Esophagus muscularis mucosa (tissue), 4 donors: ENCODE measurements at places on chromosomes 7 and 10. TPM values are rescaled to one million over a fixed set of nuclear protein-coding genes. Genes with fewer than 3 reads are reported as not detected.

- no peak for DNase-seq
These were observed 29.3 kb upstream of the NUB1 start for GRCh38 chr7:151312356-151312755.

SEC61A2 gene
- 6.6 TPM for total RNA-seq

DNA sequence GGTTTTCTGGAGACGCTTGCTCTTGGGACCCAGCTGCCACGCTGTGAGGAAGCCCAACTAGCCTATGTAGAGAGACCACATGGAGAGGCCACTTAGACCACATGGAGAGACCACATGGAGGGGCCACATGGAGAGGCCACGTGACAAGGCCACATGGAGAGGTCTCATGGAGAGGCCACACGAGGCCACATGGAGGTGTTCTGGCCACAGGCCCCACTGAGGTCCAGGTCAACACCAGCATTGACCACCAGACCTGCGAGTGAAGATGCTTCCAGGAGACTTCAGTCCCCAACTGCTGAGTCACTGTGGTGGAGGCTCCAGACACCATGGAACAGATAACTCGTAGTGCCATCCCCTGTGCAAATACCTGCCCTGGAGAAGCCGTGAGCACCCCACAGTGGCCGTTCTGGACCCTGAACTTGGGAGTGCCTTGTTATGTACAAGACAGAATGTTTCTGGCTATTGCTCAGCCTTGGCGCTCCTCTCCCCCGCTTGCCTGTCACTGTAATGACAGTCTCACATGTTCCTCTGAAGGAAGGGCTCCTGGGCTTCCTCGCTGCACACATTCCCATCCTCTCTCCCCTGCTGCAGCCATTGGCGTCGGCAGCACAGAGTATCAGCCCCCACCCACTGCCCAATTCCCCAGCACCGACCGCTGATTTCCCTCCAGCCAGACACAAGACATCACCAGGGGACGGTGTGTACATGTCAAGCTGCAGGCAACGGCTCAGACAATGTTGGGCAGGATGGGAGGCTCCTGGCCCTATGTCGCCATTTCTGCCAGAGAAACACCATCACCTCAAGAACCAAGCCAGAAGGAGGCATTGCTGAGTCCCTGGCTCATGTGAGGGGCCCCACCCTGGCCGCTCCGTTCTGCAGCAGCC, 49.0 kb upstream of the TNRC18 start:
- DNase-seq: no peak

DNA sequence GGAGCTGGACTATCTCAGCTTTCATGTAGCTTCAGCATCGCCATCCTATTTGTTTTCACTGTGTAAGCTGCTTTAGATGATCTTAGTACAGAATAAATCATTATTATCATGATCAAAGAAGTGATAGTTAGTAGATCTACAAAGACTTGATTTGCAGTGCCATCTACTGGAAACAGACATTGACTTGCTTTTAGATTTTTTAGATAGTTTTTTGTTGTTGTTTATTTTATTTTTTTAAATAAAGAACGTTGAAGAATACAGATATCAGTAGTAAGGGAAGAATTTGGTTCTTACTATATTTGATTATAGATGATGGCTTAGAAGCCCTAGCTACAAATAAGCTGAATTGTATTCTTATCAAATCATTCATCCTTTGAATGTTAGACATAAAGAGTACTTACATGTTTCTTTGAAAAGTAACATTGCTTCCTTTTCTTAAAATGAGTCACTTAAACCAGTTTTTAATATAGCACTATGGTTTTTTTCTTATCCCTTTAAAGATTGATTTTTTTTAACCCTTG, 6.3 kb upstream of the SFMBT2 start:
- DNase-seq: no peak

IKZF5 gene
- total RNA-seq: 7.0 TPM

IFIT1B gene
- not detected for total RNA-seq

DNA sequence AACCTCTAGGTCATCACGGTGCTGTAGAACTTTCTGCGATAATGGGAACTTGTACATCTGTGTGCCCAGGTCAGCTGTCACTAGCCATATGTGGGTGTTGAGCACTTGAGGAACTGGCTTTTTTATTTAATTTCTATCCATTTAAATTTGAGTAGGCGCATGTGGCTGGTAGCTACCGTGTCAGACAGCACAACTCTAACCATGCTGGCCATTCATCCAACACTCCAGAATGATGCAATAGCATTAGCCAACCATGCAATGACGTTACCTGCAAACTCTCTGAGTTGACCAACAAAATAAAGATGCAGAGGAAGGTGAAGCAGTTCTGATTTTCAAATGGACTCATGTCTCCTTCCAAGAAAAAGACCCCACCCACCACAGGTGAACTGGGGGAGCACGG, 24.4 kb upstream of the CHST15 start:
- DNase-seq: no peak

DNA sequence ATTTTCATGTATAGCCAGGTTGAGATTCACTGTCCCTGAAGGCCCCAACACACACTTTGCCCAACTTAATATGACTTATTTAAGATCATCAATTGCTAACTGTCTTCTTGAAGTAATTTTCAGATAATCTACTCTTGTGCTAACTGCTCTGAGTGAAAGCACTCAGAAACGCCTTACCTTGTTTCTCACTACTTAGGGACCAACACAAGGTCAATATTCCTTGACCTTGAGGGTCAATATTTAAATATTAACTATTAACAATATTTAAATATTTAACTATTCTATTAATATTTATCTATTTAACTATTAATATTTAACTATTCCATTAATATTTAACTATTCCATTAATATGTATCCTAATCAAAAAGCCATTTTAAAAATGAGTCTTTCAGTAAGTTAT, 26.0 kb upstream of the HNRNPH3 start:
- no peak for DNase-seq

CYP3A4 gene
- not detected for total RNA-seq

GRCh38 chr7:1558181-1558811, 2.3 kb upstream of the TMEM184A start:
- no peak for DNase-seq

CNTNAP2 gene
- 2.9 TPM for total RNA-seq

GRCh38 chr7:27159266-27160144, 3.0 kb upstream of the HOXA7 start:
- no peak for DNase-seq

DNA sequence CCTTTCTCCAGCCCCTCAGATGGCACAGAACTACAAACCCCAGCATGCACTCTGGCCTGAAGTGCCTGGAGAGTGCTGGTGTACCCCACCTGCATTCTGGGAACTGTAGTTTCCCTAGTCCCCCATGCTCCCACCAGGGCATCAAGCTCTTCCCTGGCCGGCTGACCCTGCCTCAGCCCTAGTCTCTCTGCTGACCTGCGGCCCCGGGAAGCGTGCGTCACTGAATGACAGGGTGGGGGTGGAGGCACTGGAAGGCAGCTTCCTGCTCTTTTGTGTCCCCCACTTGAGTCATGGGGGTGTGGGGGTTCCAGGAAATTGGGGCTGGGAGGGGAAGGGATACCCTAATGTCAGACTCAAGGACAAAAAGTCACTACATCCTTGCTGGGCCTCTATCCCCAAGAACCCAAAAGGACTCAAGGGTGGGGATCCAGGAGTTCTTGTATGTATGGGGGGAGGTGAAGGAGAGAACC, 2.1 kb downstream of the NOS3 start:
- DNase-seq: no peak

RNF32 gene
- total RNA-seq: 0.29 TPM

DNA sequence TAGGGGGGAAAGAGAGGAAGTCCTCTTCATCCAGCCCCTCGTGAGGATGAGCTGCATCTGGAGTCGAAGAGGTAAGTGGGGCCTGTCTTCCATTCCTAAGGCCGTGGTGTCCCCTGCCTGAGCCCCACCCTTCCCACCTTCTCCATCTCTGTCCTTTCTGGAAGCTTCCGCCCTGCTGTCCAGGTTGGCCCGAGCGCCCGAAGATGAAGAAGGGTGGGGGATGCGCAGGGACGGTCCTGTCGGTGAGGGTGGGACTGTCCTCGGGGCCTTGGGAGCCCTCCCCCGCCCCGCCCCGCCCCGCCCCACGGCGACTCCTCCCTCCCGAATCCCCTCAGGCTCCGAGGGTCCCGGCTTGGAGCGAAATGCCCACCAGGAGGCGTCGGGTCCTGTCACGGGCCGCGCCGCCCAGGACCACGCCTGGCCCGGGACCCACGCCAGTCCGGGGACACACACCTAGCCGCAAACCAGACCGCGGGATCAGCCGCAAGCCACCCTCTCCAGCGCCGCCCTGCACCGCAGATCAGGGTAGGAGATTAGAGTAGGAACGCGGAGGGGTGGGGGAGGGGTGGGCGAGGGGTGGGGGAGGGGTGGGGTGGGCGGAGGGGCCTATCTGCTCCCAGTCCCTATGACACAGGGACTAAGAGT, 15.3 kb downstream of the GPRIN2 start:
- DNase-seq: no peak

DNA sequence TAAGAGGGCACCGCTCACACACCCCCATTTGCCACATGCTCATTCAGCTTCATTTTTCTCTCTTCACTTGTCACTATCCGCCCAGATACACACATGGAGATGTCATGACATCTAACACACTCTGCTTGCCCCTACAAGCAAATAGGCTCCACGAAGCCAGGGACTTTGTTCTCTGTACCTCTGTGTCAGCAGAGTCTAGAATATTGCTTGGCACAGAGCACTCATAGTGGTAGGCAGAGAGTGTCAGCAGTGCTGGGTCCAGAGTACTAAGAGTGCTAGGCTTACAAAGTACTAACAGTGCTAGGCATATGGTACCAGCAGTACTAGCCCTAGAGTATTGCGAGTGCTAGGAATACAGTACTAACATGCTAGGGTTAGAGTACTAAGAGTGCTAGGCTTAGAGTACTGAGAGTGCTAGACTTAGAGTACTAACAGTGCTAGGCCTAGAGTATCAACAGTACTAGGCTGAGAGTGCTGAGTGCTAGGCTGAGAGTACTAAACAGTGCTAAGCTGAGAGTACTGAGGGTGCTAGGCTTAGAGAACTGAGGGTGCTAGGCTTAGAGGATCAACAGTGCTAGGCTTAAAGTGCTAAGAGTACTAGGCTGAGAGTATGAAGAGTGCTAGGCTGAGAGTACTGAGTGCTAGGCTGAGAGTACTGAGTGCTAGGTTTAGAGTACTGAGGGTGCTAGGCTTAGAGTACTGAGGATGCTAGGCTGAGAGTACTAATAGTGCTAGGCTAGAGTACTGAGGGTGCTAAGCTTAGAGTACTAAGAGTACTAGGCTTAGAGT, 166.1 kb downstream of the PRKAG2 start:
- no peak for DNase-seq

GPR26 gene
- total RNA-seq: not detected
